Activated T-helper 2 cell treated with anti-CD3 and anti-CD28 coated beads, Interferon-gamma antibody, Interleukin-2, Interleukin-4, amounts not matched to agents 10 μg/mL and 5 μg/mL and 100 μg/mL, durations not matched to agents 14 hours and 24 hours and 36 hours (primary cell): ENCODE measurements at places on chromosomes 2 and 18. TPM values are rescaled to one million over a fixed set of nuclear protein-coding genes. Genes with fewer than 3 reads are reported as not detected.

DNA sequence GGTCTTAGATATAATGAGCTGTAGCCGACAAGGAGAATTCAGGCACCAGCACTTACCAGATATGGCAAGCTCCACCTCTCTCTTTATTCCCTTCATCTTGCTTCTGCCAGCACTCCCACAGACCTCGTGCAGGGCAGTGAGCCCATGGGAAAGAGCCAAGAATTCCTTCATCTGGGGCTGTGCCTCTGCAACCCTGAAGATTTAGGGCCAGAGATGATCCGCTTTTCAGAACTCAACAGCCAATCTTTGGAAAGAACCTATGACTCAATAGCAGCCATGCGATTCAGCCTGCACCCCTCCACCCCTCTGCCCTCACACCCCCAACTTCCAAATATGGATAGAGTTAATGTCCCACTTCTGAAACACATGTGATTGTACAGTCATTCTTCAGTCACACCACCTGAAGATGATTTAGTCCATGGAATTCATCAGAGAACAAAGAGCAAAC lies 533.7 kb upstream of the TNP1 start:
- no peak for DNase-seq

- DNase-seq: no peak
These were observed 83.2 kb downstream of the COMMD1 start for GRCh38 chr2:61988462-61989366.

DNA sequence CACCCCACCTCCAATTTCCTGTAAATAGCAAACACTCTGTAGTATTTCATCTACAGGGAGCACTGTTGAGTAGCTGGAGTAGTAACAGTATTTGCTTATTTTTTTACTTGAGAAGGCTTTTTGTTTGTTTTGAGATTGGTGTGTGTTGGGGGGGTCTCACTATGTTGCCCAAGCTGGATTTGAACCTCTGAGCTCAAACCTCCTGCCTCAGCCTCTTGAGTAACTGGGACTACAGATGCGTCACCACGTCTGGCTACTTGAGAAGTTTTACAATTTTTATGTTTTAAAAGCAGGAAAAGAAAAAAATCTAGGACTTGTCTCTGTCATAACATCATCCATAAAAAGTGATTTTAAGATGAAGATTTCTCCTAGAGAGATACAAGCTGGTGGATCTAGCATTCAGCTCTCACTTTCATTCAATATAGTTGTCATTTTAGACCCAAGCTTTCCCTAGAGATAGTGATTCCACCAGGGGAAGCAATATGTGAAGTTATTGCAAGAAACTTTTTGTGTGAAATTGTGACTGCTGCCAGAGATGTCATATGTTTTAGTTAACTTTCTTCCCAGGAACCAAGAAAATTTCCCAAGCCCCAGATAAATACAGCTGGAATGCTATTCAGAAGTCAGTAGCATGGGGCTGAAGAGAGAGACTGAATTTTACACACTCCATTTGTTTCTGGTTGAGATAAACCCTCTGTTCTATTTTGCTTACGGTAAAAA lies 60.2 kb upstream of the MAP4K3 start:
- no peak for DNase-seq

DNA sequence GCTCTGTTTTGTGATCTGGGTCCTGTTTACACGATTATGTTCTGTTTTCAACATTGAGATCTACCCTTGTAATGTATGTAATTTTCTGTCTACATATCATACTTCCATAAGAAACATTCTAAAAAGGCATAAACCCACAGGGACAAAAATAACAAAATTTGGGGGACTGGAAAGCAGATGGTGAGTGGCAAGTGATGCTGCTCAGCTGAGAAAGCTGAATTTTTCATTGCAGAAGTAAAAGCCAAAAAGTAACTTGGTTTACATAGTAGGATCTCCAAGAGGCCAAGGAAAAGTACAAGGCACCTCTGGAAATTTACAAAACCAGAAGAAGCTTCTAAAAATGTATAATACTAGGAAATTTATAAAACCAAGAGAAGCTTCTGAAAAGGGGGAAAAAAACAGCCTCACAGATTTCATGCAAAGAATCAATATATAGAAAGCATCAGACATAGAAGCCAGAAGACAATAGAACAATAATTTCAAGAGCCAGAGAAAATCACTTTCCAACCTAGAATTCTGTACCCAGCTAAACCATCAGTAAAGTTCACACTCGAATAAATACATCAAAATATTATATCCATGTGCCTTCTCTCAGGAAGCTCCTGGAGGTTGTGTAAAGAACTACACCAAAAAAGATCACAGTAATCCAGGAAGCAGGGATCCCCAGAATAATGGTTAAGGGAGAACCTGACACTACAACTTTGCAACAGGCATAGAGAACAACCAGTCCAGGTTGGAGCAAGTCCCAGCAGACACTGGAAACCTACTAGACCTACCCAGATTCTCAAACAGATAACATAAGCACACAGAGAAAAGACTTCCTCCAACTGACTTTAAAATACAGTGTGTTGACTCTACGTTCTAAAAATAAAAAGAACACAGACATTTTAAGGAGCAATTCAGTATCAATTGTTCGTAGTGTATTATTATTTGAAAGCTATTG lies 401.7 kb upstream of the HS6ST1 start:
- DNase-seq: no peak

GRCh38 chr2:173979751-173980351 lies 14.7 kb upstream of the SP3 start:
- DNase-seq: no peak

DNA sequence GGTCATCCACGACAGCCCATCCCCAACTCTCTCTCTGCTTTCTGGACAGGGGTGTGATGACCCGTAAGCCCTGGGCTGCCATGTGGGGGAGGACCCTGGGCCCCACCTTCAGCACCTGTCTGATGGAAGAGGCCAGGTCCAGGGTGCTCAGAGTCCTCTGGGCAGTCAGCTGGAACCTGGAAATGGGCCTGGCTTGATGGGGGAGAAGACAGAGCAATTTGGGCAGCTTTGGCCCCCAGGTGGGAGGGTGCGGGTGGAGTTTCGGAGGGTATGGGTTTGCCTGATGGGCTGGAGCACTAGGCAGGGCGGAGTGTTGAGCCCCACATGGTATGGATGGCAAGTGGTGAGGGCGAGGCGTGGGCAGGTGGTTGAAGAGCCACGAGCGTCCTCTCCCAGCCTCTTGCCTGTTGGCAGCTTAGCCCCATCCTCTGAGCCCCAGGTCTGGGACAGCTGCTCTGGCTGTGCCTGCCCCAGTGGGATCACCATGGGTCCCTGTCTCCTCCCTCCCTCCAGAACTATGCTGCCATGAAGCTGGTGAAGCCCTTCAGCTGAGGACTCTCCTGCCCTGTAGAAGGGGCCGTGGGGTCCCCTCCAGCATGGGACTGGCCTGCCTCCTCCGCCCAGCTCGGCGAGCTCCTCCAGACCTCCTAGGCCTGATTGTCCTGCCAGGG lies 232.7 kb downstream of the DYSF start:
- no peak for DNase-seq

DNA sequence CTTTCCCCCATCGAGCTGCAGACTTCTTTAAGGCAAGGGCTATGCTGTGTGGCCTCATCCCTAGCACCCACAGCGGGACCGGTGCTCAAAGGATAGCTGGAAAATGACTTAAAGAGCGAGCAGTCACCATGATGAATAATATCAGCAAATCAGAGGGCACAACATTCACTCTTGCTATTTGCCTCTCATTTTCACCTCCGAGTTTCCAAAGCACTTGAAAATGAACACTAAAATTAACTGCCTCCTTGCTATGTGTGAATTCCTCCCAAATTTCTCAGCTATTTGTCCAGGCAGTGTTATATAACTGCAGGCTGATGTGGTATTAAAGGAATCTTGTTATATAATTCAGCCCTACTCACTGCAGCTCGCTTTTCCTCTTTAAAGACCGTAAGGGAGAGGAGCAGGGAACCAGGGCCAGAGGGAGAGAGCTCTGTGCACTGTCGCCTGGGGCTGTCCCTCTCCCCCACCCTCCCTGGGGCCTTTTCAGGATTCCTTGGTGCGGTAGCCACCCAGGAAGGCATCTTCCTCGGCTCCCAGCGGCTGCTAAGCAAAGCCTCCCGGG lies 1.4 kb downstream of the CYS1 start:
- no peak for DNase-seq

DNA sequence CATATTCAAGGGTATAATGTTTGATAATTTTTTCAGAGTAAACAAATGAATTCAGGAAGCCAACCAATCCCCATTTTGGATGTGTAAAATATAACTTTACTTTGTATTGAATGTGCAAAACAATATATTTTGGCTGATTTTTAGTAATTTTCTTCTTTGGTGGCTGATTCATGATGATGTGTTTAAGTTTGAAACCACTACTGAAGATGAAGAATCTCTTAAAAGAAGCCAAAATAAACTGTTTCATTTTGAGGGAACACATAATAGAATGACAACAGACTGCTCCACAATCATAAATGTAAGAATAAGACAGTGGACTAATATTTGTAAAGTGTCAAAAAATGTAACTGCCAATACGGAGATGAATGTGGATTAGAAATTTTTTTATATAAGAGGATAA lies 52.5 kb upstream of the TRIM43 start:
- DNase-seq: no peak

DNA sequence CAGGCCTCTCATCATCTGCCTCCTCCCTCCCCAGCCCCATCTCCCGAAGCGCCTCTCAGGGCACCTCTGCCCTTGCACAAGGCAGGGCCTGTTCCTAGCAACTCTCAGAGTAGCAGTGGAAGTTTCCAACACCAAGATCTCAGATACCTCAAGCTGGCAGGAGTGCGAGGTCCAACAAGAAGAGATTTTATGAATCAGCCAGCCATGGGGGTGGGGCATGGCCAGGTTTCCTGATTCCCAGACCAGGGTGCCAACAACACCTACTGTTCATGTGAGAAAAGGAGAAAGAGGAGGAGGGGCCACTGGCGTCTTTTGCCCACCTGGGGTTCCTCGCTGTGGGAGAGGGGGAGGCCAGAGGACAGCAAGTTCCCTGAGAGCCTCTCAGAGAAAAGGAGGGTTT lies 6.6 kb upstream of the STEAP3 start:
- DNase-seq: no peak

GRCh38 chr2:159106109-159106508 lies 137.7 kb downstream of the TANC1 start:
- DNase-seq: no peak

DNA sequence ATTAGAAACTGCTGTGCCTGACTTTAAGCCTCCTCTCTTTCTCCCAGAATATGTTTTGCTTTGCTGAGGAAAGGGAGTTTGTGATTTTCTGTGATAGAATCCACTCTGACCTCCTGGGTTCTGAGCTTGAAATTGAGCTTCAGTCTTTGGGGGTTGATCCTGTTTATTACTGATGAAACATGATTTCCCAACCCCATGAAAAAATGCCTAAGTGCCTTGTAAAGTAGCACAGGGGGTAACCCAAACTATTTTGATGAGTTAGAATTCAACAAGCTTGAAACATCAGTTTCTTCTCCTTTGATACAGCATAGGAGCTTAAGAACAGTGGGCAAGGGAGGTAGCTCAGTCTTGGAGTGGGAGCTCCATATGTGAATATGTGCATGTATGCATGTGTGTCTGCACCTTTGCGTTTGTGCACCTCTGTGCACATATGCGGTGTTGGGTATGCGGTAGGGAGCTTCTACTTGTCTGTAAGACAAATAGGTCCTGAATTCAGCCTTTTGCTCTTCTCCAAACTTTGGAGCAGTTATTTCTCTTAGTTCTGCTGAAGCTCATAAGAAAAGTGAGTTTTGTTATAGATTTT lies 364.6 kb downstream of the OSR1 start:
- no peak for DNase-seq

GRCh38 chr2:85990084-85990483 lies 101.3 kb upstream of the ST3GAL5 start:
- no peak for DNase-seq

- DNase-seq: no peak
These were observed 145.6 kb downstream of the TGIF1 start for GRCh38 chr18:3595369-3596273.

- no peak for DNase-seq
These were observed 45.8 kb upstream of the PDK1 start for GRCh38 chr2:172510088-172510487.

DNA sequence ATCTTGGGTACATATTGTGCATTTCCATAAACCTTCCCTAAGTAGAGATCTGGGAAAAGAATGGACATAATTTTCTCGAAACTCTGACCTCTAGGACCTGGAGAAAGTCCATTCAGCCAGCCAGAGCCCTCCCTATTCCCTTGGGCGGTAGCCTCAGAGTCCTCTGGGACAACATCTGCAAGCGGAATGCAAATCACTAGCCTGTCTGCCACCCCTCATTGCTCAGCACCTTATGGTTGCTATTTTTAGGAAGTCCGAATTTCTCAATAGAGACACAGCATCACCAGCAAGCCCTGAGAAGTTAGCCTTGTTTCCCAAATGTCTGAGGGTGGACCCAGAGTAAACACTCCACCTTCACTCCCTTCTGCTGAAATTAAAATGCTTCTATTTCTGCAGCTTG lies 17.6 kb upstream of the CD28 start:
- DNase-seq: no peak

DNA sequence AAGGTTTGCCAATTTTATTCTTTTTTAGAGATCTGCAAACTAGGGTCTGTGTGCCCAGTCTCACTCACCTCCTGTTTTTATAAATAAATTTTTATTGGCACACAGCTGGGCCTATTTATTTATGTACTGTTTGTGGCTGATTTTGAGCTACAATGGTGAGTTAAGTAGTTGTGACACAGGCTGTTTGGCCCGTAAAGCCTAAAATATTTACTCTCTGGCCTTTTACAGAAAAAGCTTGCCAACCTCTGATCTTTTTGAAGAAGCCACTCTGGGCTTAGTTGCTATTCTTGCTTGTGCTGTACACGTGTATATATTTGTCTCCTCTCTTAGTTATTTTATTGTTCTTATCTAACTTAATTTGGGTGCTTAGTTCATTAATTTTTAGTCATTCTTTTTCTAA lies 14.5 kb downstream of the NAB1 start:
- DNase-seq: no peak

DNA sequence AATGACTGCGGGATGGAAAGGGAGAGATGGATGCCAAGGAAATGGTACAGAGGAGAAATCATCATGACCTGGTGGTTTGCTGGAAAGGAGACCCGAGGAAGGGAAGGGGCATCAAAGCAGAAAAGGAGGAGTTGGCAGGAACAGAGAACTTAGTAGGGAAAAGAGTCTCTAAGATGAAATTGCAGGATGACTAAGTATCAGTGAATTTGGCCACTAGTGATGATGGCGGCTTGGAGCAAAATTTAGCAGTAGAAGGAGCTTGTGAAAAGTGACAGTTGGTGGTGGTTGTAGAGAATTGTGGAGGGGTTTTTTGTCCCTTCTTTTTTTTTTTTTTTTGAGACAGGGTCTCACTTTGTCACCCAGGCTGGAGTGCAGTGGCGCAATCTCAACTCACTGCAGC lies 10.1 kb downstream of the METAP1D start:
- no peak for DNase-seq

DNA sequence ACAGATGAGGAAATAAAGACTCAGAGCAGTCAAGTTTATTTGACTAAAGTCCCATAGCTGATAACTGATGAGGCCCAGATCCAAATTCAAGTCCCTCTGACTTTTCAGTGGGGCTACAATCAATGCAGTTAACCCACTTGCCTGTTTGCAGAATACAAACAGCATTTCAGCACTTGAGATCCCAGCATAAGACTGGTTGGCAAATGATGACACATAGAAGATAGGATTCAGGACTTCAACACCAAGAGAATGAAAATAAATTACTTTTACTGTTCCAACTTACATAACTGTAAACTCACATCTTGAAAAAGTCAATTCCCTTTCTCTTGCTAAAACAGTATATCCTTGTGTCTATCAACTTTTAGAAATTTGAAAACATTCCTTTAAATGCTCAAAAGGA lies 61.2 kb downstream of the CCDC93 start:
- no peak for DNase-seq

The CCDC85A gene
- not detected in 2 replicates for total RNA-seq

The CRYGC gene
- not detected in 2 replicates for total RNA-seq

The MC4R gene
- not detected in 2 replicates for total RNA-seq

The EGR4 gene
- 0.46 and 0.53 TPM in 2 replicates for total RNA-seq

The ALLC gene
- total RNA-seq: not detected in 2 replicates

The KCNE4 gene
- total RNA-seq: not detected in 2 replicates

The CTAGE1 gene
- total RNA-seq: 0.07 TPM in 1 of 2 replicates, not detected in the other
